ENCODE measurements at places on chromosomes 4 and X.

DNA sequence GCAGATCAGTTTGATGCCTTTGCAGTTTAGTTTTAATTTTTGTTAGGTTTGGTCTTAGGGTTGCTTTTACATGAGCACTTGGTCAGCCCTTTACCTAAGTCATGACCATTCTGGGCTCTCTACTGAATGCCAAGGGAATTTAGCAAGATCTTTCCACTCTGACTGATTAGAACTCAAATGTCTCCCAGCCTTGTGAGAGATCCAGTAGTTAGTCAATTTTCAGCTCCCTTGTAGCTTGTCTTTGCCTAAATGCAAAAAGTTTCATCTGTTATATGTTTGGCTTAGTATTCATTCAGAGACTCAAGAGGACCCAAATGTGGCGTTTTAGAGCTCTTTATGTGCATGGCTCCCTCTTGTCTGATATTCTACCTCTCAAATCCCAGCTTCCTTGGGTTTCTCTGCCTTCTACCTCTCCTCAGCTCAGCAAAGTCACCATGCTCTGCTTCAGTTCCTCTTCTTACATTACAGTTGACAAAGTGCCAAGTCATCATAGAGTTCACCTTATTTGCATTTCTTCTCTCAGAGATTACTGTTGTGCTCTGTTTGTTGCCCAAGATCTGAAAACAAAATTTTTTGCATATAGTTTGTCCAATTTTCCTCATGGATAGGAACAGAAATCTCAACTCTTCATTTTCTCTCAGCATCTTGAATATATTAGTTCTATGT, 17.5 kb upstream of the JAKMIP1 start:
- DNase-seq, result no peak

- DNase-seq, result peak; percentile 5
Observed at GRCh38 chrX:149910178-149910695, 19.1 kb upstream of the HSFX4 start.

GRCh38 chr4:37138019-37138653, 106.4 kb upstream of the NWD2 start:
- no peak for DNase-seq

- no peak for DNase-seq
Observed at GRCh38 chr4:42344309-42344708, 53.0 kb upstream of the SHISA3 start.

- no peak for DNase-seq
Observed at GRCh38 chrX:43718081-43718480, 62.0 kb downstream of the MAOA start.

- DNase-seq, result no peak
Observed at GRCh38 chrX:22424122-22424915, 151.6 kb downstream of the CBLL2 start.

DNA sequence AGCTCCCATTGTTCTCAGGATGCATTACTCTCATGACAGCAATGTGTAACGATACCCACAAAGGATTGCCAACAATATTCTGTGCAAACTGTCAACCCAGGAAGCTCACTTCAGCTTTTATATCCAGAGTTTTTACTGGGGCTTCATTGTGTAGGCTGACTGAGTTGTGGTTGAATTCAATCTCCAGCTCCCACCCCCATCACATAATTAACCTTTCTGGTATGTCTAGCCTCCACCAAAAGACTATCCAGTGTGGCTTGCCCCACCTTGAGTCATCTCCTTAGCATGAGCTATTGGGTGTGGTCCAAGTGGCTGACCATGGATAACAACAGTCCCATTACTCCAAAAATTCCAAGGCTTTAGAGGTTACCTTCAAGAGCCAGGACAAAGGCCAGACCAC, 17.7 kb upstream of the TAB3 start:
- DNase-seq, result no peak

DNA sequence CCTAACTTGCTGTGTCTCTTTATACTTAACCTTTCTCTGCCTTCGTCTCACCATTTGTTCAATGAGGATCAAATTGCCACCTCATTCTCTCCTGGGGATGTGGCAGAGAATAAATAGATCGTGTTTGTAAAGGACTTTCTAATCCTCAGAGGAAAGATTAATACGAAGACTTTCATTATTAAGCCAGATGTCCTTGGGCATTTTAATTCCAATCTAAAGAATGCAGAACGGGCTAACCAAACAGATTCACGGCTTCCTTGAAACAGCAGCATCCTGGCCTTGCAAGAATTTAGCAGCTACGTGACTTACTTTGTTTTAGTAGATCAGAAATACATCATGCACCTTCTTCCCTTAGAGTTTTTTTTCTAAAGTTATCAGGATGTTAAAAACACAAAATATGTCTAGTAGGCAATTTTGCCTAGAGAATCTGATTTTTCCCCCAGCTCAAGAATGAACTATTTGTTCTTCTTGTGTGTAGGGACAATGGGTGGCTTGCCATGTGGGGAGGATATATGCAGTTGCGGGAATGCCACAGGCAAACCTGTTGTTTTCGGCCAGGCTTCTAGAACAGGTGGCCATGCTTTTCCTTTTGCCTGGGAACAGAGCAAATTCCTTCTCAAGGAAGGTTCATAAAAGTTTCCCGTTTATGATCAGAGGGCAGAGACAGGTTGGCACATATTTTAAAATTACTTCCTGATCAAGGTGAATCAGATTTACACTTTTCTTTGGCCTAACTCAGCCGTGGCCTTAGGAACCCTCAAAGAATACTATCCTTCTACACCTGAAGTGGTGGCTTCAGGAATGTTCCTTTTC, 3.0 kb downstream of the MID1 start:
- no peak for DNase-seq

DNA sequence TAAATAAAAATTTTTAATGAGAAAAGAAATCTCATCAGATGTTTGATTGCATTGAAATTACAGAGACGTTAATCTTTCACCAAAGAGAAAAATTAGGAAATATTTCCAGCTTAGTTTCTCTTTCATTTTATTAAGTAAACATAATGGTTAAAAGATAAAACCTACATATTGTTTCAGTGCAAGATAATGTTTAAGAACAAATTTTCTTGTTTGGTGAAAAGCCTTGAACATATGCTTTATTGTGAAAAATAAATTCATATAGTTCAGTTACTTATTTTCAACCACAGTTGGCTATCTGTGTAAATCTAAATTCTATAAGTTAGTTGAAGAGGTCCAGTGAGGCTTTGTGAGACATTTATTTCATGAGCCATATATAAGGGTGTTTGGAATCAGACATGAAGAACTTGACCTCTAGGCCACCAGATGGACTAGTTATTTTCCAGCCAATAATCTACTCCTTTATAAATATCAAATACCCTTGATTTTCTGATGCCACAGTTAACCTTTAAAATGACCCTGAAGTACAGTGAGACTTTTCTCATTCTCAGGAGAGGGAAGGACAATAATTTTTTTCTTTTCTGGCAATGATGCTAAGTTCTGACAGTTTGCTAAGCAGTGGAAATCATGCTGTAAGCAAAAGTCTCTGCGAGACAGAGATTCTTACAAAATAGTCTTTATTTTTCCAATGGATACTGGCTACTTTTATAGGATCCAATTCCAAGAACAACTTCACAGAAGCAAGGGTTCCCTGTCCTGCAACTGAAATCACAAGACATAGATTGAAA, 2.5 kb downstream of the ARSJ start:
- no peak for DNase-seq

DNA sequence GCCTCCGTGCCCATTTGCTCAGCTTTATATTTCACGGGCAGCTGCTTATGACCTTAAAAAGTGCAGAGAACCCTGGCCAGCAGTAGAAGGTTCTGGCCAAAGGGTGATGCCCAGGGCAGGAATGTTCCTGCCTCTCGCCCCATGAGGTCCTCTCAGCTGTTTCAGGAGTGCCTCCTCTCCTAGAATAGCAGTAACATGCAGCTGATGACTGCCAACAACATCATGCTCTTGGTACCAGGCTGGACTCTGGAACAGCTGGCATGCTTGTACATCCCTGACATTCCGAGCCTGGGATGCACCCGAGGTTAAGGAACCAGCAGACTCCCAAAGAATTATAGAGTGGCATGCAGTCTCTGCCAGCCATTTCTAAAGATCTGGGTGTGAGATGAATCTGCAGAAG, 11.7 kb upstream of the TENM3 start:
- DNase-seq, result no peak

DNA sequence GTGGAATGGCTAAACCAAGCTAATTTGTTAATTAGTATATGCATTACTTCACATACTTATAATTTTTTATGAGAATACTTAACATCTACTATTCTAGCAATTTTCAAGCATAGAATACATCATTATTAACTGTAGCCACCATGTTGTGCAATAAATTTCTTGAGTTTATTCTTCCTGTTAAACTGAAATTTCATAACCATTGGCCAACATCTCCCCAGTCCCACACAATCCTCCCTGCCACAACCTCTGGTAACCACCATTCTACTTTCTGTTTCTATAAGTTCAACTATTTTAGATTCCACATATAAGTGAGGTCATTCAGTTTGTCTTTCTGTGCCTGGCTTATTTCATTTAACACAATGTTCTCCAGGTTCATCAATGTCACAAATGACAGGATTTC, 208.5 kb downstream of the PPP4R3C start:
- peak; percentile 80 for DNase-seq

- no peak for DNase-seq
Observed at GRCh38 chr4:76513482-76513881, 78.5 kb downstream of the SHROOM3 start.

DNA sequence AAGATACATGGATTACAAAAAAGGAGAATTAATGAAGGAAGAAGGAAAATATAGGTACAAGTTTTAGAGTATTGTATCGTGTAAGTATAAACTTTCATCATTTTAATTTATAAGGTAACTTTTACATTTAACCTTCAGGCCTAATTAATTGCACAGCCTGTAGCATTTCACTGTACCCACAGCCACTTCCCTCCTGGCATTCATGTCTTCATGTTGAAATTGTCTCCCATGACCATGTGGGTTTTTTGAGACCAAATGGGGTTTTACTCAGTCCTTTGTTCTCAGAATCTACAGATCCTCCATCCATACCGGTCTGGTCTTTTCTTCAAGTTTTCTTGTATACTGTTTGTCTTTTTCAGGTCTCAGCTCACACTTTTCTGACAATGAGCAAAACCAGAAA, 194.3 kb upstream of the CLNK start:
- no peak for DNase-seq

DNA sequence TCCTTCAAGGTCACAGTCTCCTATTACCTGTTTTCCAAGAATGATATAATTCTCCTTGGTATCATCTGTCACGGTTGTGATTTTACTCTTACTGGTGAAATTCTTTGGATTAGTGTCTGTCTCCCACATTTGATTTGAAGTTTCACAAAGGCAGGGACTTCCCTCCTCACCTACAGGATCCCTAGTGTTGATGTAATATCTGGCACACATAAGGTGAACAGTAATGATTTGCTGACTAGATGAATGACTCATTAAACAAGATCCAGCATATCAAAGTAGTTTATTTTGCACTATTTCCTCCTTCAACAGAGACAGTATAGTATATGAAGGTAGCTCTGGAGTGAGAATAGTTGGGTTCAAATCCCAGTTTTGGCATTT, 135.3 kb upstream of the IL1RAPL2 start:
- no peak for DNase-seq

GRCh38 chr4:17335371-17335770, 176.5 kb downstream of the QDPR start:
- no peak for DNase-seq

- DNase-seq, result peak; percentile 3
Observed at GRCh38 chrX:125765347-125765746, 400.7 kb downstream of the DCAF12L2 start.

DNA sequence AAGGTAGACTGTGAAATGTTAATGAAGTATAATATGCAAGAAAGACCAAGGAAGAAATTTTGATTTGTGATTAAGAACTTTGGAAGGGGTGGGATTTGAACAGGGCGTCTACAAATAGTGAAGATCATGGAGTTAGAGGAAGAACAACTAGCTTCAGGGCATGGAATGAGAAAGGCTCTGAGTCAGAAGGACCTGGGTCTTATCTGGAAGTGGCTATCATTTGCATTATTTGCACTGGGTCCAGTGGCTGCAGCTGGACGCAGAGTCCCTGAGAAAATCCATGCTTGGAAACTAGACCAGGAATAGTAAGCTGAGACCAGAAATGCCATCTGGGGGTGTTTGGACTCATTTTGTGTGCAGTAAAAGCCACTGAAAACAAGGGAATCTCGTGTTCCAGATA, 4.3 kb upstream of the LIMCH1 start:
- no peak for DNase-seq

- DNase-seq, result no peak
Observed at GRCh38 chr4:78155616-78156105, 98.5 kb downstream of the FRAS1 start.

DNA sequence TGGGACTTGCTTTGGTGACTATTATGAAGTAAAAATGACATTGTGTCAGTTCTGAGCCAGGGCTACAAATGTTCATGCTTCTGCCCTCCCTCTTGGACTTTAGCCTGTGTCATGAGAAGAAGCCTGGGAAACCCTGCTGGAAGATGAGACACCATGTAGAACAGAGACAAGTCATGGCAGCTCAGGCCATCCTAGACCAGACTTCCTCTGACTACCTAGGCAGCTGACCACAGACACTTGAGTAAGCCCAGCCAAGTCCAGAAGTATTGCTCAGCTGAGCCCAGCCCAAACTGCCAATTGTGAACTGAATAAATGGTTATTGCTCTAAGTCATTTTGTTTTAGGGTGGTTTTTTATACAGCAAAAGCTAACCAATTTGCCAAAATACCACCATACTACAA, 467.6 kb upstream of the CNKSR2 start:
- peak; percentile 0 for DNase-seq

GRCh38 chrX:135625995-135626394, 87.4 kb upstream of the CT45A1 start:
- peak; percentile 14 for DNase-seq

GRCh38 chrX:39581411-39581810, 516.3 kb downstream of the BCOR start:
- no peak for DNase-seq

DNA sequence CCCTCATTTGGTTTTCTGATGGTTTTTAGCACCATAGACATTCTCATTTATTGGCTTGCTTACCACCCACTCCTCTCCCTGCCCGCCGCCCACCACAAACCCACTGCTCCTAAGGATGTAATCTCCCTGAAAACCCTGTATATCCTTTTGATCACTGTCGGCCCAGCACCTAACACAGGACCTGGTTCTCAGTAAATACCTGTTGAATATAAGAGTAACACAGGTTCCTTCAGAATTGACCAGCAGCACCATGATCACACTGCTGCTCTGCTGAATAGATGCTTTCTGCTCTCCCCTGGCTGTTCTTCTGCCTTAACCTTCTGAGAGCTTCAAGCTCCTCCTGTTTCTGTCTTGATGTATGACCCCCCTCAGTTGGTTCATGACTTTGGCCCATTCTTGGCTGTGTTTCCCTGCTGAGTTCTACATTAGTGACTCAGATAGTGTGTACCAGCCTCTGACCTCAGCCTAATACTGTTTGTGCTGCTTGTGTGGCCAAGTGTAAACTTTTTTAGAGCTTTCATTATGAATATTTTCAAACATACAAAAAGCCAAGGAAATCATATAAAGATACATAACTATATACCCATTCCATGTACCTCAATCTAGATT, 265.3 kb downstream of the FRMPD4 start:
- DNase-seq, result no peak

GRCh38 chrX:27555514-27555913, 34.6 kb upstream of the DCAF8L2 start:
- DNase-seq, result peak; percentile 26
